NCI-H1694 (cell line): ENCODE measurements at places on chromosomes 12 and 14.

DNA sequence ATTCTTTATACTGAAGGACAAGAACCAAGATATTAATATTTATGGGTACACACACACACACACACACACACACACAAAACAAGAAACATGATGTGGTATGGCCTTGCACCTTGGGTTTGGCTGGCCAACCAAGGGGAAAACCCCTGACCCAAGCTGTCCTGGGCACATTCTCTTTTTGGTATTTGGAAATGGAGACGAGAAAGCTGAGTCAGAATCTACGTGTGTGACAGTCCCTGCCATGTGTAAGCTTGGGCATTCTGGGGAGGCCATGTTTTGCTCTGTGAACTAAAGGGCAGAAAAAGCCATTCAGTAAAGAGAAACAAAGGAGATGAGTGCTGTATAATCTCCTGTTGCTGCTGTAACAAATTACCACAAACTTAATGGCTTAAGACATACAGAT, 35.6 kb downstream of the PTGER2 start:
- DNase-seq, result no peak

- DNase-seq, result peak; percentile 15
These were observed 6.5 kb downstream of the MBIP start for GRCh38 chr14:36313898-36314297.

DNA sequence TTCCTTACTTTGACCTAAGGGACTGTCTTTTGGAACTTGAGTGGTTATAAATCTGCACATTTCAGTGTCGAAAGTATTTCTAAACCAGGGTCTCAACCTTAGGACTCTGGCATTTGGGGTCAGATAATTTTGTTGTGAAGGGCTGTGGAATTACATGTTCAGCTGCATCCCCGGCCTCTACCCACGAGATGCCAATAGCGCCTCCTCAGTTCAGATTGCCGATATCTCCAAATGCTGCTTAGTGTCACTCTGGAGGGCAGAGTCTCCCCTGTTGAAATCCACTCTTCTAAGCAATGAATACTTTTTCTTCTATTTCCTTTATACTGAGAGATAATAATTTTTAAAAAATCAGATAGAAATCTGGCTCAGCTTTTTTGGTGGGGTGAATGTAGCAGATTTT, 379.4 kb upstream of the RGS6 start:
- DNase-seq, result no peak

- no peak for DNase-seq
These were observed 118.5 kb upstream of the FRMD6 start for GRCh38 chr14:51533160-51533559.

DNA sequence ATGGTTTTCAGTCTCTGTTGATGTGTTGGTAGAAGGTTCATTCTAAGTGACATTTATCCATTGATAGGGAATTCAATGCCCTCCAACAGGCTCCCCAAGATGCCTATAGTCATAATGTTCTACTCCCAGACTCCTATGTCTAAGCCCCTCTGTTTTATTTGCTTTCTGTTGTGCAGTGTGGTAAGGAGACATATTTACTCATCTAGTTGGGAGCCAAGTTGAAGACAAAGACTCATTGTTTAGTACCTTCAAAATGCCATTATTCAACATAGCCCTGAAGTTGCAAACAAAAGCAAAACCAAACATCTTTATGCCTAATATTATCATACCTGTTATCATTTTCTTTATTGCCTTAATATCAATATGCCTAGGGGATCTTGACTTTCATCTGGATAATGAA, 302.1 kb downstream of the RMST start:
- DNase-seq, result no peak
